Foreskin keratinocyte (primary cell): ENCODE measurements at places on chromosomes 3 and 15. TPM values are rescaled to one million over a fixed set of nuclear protein-coding genes. Genes with fewer than 3 reads are reported as not detected.

Gene PLA2G4E
- 0.07 and 0.14 TPM in 2 replicates for total RNA-seq

DNA sequence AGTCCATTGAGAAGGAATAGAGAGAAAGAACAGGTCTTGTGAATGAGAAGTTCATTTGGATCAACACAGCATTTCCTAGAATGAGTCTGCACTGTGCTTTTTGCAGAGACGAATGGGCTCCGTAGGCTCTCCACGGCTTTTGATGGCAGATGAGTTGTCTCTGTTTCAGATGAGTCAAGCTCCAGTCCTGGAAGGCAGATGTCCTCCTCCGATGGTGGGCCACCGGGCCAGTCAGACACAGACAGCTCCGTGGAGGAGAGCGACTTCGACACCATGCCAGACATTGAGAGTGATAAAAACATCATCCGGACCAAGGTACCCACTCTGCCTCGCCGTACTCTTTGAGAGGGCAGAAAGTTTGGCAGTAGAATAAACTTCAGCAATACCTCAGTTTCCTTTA is 70.5 kb downstream of the SIDT1 start:
- DNase-seq = no peak

GRCh38 chr15:89187301-89187985 is 33.9 kb downstream of the RLBP1 start:
- no peak for DNase-seq

DNA sequence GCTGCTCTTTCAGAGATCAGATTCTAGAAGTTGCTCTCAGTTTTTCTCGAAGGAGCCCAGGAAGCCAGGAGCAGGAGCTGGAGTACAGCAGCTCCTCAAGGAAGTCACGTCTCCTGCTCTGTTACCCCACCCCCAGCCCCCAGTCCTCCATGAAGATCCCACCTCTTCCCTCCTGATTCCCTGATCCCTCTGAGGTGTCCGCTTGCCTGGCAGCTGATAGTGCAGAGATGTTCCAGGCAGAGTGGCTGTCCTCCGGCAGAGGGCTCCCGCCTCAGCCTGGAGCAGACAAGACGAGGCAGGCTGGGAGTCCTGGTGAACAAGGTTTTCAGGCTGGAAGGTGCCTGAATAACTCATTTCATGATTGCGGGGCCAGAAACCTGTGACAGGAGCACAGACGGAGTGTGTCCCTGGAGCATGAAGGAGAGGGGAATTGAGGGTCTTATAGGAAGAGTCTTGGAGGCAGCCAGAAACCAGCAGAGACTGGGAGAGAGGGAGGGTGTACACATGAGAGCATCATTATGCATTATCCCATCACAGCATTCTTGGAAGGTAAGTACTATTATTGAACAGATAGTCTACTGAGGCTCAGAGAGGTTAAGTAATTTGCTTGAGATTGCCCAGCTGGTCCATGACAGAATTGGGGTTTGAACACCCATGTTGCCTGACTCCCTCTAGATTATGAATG is 1.2 kb downstream of the HRH1 start:
- peak; percentile 73 for DNase-seq

Gene MESP2
- total RNA-seq = 0.88 and 1.3 TPM in 2 replicates

GRCh38 chr15:29442532-29442931 is 172.9 kb upstream of the NSMCE3 start:
- no peak for DNase-seq
